Endothelial cell of umbilical vein (primary cell): ENCODE measurements at places on chromosomes 3 and 15. TPM values are rescaled to one million over a fixed set of nuclear protein-coding genes. Genes with fewer than 3 reads are reported as not detected.

DNA sequence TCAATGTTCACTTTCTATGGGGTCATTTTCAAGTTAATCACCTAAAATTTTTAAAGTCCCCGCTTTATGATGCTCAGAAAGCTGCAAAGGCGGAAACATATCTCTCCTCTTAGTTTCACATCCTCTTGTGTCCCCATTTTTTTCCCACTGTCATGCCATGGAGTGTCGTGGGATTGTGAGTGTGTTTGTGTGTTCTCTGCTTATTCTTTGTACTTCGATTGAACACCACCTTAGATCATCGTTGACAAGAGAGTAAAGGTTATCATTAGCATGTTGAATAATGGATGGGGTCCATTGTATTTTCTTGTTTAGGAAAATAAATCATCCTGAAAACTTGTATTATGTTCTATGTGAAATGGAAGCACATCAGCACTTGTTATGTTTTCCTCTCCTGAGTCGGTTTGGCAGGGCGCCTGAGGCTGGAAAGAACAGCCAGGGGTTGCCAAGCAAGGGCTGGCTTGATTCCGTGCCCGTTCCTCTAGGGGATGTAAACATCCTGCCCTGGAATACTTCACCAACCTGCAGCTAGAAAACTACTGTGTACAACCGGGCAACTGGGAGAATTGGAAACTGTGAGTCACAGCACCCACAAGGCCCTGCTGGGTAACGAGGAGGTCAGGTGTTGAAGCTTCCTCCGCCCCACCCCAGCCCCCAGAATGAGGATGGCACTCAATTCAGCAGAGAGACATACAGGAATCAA, 67.2 kb downstream of the EIF4E3 start:
- no peaks in the 10 kb centered on the region for H3K27me3 ChIP-seq
- no peaks in the 10 kb centered on the region for H3K36me3 ChIP-seq
- peaks cover 18% of the 10 kb centered on the region for H3K4me1 ChIP-seq
- peak overlapping the region; percentile 32 for H3K27ac ChIP-seq

GRCh38 chr3:107133891-107134290, 243.3 kb upstream of the CCDC54 start:
- no peak overlapping the region for H3K27ac ChIP-seq
- H3K4me3 ChIP-seq = no peak overlapping the region
- H3K27me3 ChIP-seq = no peaks in the 10 kb centered on the region
- no peaks in the 10 kb centered on the region for H3K4me1 ChIP-seq
- DNase-seq = no peak

The CGGBP1 gene
- 69.4 and 69.7 TPM in 2 replicates for total RNA-seq

The ADAMTSL3 gene
- not detected in 2 replicates for total RNA-seq

The FEZF2 gene
- total RNA-seq = not detected in 2 replicates
